ENCODE measurements at places on chromosomes 3 and 15.

GRCh38 chr15:22861161-22861560, 22.7 kb downstream of the NIPA2 start:
- no peak for DNase-seq

DNA sequence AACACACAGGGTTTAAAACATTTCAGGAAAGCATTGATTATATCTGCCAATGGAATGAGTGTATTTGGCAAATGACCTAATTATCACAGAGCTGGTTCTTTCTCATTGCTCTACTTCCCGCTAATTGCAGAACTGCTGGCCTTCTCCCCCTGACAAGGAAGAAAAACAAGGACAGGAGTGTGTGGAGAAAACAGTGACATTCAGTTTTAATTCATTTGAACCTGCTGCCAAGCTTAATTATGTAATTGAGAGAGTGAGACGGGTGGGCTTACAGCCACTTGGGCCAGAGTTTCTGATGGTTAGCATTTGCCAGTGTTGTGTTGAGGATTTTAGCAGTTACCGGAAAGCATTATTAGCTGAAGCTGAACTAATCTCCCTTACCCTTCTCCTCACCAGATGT, 301.4 kb downstream of the RBMS3 start:
- no peak for DNase-seq

- DNase-seq = peak; percentile 37
Observed at GRCh38 chr15:78402061-78402610, 35.9 kb upstream of the IREB2 start.

- DNase-seq = no peak
Observed at GRCh38 chr15:66017792-66018487, 148.6 kb downstream of the RAB11A start.

- DNase-seq = no peak
Observed at GRCh38 chr15:74896316-74896715, 6.5 kb downstream of the MPI start.

DNA sequence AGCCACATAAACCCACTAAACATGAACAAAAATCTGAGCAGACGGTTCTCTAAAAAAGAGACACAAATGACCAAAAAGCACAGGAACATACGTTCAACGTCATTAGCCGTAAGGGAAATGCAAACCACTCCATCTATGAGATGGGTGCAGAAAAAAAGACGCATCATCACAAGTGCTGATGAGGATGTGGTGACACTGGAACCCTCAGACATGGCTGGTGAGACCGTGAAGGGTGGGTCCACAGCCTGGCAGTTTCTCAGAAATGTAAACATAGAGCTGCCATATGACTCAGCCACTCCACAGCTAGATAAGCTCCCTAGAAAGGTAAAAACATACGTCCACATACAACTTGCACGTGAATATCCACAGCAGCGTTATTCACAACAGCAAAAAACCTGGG, 23.3 kb downstream of the PCSK6 start:
- no peak for DNase-seq

- no peak for DNase-seq
Observed at GRCh38 chr3:104614564-104614963, 752.1 kb upstream of the ALCAM start.

DNA sequence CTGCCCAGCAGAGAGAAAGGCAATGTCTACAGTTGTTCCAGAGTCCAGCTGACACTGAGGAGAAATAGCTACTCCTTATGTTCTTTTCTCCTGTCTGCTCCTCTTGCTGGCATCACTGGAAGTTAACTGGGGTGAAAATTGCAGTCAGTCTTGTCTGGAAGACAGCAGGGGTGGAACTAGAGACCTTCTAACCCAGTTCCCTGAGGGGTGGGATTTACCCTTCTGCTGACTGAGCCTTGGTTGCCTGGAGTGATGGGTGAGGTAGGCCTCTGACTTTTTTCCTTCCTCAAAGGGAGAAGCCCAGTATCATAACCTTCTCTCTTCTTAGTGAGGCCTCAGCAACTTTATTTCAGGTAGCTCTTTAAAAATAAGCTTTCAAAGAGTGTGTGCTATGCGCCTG, 16.2 kb downstream of the ZNF609 start:
- DNase-seq = no peak

DNA sequence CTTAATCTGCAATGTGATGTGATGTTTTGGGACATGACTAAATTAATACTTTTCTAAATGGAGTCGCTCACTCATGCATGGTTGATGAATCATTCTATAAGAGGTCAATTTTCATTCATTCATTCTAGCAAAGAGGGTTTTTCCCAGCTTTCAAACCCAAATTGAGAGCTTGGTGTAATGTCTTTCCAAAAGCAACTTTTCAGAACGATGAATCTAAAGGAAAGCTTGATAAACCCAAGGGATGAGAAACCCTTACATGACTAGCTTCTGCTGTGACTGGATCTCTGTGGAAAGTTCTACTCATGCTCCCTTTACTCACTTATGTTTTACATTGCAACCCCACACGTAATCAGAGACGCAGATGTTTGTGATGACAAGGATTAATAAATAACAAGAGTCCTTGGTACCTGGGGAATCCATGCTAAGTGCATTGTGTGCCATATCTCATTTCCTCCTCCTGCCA, 47.7 kb downstream of the PDZRN3 start:
- no peak for DNase-seq
